ENCODE measurements at places on chromosomes 1 and 21. TPM values are rescaled to one million over a fixed set of nuclear protein-coding genes. Genes with fewer than 3 reads are reported as not detected.

Gene MAP1LC3C
- polyA plus RNA-seq, result 0.61 TPM

Gene FAAH
- polyA plus RNA-seq, result 12.3 TPM

Gene MCOLN2
- polyA plus RNA-seq, result 2.2 TPM

Gene CENPF
- polyA plus RNA-seq, result 301 TPM

Gene SNX7
- 20.4 TPM for polyA plus RNA-seq

Gene KTI12
- 8.7 TPM for polyA plus RNA-seq

Gene KRTAP13-2
- polyA plus RNA-seq, result not detected

Gene MNDA
- polyA plus RNA-seq, result not detected

Gene OR2M3
- not detected for polyA plus RNA-seq

Gene HAO2
- polyA plus RNA-seq, result not detected

Gene ZYG11A
- polyA plus RNA-seq, result 1.3 TPM

Gene GNG4
- polyA plus RNA-seq, result 37.9 TPM
